ENCODE measurements at places on chromosomes 11 and 22.

GRCh38 chr11:2175659-2176058 is 4.0 kb upstream of the TH start:
- no peak for DNase-seq

GRCh38 chr11:104442321-104442720 is 278.4 kb upstream of the PDGFD start:
- no peak for DNase-seq

GRCh38 chr11:88208745-88209144 is 33.5 kb upstream of the RAB38 start:
- no peak for DNase-seq

DNA sequence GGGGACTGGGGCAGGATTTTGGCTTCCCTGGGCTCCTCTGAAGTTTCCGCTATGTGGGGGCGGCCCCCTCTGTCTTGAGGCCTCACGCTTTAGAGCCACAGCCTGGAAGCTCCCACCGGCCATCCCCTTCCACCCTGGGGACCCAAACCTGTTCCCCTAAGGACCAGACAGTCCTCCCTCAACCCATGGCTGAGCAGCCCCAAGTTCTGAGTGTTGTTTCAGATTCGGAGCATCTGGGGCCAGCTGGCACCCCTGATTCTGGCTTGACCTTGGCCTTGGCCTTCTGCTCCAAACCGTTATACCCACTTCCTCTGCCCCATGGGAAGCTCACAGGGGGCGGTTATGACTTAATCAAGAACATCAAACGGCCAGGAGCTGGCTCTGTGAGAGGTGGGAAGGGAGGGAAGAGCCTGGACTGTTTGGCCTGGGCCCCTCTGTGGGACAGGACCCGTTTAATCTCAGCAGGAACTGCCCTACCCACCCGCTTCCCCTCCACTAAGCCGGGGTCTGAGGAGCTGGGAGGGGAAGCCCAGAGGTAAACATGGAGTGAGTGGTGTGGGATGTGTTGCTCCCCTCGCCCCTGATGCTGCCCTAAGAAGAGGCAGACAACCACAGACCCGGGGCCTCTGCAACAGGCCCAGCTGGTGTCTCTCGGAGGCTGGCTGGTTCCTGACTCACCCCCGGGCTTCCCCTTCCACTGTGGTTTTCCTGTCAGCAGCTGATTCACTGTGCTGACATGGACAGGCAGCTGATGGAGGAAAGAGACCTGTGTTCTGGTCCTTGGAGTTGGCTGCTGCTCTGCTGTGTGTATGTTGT is 3.4 kb downstream of the CD82 start:
- DNase-seq, result peak; percentile 93

GRCh38 chr11:71931245-71931602 is 2.4 kb downstream of the RNF121 start:
- DNase-seq, result no peak

DNA sequence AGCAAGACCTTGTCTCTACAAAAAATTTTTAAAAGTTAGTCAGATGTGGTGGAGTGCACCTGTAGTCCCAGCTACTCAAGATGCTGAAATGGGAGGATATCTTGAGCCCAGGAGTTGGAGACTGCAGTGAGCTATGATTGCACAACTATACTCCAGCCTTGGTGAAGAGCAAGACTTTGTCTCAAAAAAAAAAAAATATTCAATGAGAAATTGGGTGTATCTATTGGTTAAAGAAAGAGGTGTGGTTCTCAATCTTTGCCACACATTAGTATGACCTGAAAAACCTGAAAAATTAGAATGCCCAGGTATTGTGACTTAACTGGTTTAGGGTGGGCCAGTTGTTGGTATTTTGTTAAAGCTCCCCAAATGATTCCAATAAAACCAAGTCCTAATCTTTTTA is 32.4 kb downstream of the MTNR1B start:
- no peak for DNase-seq

GRCh38 chr22:38638728-38639127 is 17.5 kb downstream of the FAM227A start:
- no peak for DNase-seq

DNA sequence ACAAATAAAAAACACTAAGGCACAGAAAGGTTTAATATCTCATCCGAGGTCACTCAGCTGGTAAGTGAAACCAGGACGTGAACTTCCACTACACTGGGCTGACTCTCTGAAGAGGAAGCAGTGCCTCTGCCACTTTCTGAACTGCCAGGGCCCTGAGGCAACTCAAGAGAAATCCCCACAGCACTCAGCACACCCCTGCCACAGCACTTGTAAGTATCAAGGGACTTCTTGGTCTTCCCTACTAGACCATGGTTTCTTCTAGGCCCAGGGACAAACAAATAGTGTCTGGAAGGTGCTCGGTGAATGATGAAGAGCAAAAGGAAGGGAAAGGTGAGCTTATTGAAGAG is 49.7 kb downstream of the RPL27A start:
- no peak for DNase-seq

GRCh38 chr11:1548221-1549070 is 23.6 kb downstream of the DUSP8 start:
- no peak for DNase-seq

DNA sequence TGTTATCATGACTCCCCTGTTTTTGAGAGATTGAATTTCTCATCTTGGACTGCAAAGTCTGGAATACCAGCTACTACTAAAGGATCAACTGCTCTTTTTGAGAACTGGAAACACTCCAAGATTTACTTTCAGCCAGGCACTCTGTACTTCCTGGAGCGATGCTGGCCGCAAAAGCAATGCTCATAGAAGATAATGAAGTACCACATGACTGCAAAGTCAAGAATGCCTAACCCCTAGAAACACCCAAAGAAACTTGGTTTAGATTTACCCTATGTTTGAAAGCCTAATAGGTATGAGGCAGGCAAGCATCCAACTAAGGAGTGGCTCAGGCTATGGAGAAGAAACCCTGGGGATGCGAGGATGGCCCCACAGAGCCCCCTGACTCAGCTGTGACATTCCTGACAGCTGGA is 47.7 kb upstream of the ARHGAP20 start:
- no peak for DNase-seq

DNA sequence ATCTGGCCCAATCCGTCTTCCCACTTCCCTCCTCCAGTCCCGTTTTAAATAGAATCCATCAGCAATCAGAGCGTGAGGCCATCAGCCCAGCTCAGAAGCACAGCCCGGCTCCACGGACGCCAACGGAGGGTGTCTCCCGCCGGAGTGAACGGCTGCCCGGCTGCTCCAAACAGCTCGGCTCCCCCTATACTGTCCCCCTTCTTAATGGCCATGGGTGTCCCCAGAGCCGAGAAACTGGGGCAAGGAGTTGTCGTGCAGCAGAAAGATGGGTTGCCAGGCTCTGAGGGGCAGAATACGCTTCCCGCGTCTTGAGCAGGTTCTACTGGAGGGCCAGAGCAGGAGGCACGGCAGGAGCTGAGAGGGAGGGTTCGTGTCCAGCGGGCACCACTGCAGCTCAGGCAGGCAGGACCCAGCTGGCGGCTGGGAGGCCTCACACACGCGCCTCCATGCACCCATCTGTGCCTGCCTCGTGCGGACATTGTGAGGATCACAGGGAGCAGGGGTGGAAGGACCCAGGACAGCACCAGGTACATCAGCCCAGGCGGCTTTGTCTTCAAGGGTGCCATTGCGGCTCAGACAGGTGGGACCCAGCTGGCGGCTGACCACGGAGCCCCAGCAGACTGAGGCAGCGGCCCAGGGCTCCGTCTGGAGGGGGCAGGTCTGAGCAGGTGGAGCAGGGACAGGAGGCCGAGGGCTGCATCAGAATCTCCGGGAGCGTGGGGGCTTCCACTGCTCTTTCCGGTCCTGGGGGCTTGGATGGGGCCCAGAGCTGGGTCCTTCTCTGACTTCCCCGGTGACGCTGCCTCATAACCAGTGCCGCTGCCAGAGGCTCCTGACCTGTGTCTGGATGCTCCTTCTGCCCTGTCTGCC is 882.7 kb downstream of the BRD1 start:
- no peak for DNase-seq

GRCh38 chr11:2869561-2870427 is 15.8 kb downstream of the CDKN1C start:
- no peak for DNase-seq

GRCh38 chr11:119195680-119196079 is 10.4 kb downstream of the NHERF4 start:
- DNase-seq, result no peak

- DNase-seq, result no peak
These were observed 169.7 kb downstream of the ST3GAL4 start for GRCh38 chr11:126525216-126525615.

DNA sequence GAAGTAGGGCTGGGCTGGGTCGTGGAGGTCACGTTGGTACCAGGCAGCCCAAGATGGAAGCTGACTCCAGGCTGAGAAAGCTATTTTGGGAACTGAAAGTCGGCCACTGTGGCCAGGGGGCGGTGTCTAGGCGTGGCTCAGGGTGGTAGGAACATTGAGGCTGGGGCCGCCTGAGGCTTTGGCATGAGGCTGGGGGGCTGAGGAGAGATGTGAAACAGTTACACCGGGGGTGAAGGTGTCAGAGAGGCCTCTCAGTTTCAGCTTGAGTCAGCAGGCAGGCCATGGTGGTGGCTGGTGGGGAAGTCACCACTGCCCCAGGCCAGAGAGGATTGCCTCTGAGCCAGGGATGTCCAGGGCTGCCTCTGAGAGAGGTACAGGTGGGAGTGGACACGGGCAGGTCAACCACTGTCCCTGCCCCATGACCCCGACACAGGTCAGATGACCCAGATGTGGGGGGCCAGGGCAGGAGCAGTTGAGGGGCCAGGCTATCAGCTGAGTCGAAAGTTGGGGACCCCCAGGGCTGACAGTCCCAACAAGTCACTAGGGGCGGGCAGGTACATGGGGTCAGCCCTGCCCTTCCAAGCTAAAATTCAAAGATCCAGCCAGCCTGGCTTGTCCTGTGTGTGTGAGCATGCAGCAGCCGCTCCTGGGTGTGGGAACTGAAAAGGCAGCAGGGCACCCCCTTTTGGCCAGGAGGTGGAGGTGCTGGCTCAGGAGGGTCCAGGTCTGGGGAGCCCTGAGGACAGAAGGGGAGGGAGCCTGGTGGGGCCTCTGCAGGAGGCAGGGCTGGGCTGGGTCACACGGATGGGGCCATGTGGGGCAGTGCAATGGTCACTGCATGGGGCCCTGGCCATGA is 7.2 kb downstream of the KCNK7 start:
- peak; percentile 75 for DNase-seq

- no peak for DNase-seq
These were observed 4.6 kb downstream of the NLRP6 start for GRCh38 chr11:282630-283360.

GRCh38 chr11:65487467-65488272 is 11.2 kb upstream of the MALAT1 start:
- no peak for DNase-seq

DNA sequence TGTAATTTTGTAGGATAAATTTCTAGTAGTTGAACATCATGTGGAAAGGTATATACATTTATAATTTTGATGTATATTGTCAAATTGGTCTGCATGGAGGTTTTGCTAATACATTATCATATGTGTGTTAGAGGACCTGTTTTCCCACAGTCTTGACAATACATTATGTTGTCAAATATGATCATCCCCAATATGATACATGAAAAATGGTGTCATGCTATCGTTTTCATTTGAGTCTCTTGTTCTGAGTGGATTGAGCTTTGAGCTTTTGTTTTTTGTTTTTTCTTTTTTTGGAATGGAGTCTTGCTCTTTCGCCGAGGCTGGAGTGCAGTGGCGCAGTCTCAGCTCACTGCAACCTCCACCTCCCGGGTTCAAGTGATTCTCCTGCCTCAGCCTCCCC is 14.1 kb upstream of the CNTF start:
- no peak for DNase-seq

- no peak for DNase-seq
These were observed 85.3 kb upstream of the HORMAD2 start for GRCh38 chr22:29994943-29995342.

DNA sequence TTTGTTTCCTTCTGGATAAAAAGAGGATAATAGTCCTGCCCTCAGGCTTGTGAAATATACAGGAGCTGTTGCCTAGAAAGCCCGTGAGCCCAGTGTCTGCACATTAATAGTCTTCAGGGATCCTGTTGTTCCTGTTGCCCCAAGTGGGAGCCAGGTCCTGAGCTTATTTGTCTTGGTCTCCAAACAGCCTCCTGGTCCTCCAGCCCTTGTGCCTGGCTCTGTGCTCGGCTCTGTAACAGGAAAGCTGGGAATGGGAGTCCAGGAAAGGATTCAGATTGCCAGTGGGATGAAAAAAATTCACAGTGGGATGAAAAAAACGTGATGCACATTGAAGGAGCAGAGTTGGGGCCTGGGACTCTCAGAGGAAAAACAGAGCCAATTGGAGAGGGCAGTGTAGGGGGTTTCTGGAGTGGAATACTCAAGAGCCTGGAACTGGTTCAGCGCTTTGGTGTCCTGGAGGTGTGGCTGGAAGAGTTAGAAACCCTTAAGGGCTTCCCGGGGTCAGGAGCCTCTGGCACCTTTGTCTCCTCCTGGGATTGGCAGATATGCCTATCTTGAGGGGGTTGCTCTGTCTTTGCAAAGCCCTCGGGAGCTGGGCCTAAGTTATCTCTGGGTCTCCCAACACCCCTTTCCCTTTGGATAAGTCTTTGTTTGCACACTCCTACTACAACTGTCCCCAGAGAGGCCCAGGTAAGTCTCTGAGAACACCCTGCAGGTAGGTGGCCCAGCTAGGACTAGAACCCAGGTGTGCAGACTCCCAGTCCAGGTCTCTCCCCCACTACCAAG is 2.3 kb upstream of the INPPL1 start:
- DNase-seq, result no peak

- DNase-seq, result no peak
These were observed 23.0 kb upstream of the MAML2 start for GRCh38 chr11:96366024-96366423.

GRCh38 chr11:6705905-6706535 is 22.9 kb upstream of the MRPL17 start:
- peak; percentile 35 for DNase-seq

- DNase-seq, result no peak
These were observed 20.3 kb upstream of the TH start for GRCh38 chr11:2191883-2192282.

- DNase-seq, result no peak
These were observed 12.0 kb upstream of the LAYN start for GRCh38 chr11:111528557-111528956.

GRCh38 chr11:1516273-1517067 is 29.9 kb upstream of the MOB2 start:
- no peak for DNase-seq

DNA sequence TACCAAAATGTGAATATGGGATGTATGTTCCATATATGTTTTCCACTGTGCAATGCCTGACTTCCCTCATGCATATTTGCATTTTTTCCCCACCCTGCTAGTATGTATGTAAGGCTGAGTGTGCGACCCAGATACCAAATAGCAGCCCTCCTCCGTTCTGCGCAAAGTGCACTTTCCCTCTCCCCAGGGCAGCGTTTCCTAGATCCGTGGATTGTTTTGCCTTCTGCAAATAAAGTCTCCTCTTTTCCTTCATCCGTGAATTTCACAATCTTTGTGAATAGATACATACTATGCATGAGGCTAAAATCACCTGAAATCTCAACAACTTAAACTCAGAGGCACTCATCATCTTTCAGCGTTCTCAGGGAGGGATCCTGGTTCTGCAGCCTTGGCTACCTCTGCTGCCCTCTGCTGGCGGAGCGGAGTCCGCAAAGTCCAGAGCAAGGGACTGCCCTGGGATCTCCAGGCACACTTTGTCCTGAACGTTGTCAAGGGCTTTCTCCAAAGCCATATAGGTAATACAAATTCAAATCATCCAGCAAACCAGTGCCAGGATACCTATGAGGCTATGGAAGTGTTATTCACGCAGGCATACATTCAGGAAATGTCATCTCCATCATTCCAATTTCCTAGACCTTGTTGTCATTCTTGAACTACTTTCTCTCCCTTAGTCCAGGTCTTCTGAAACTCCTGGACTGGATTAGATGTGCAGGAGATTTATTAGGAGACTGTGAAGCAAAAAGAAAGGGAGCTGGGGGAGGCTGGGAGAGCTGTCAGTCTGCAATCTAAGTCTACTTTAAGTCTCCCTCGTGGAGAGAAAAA is 53.1 kb downstream of the CNTF start:
- DNase-seq, result peak; percentile 79

GRCh38 chr11:16261836-16262644 is 94.3 kb downstream of the SOX6 start:
- no peak for DNase-seq

All from activated CD4-positive, alpha-beta T cell treated with anti-CD3 and anti-CD28 coated beads for 4 hours (primary cell).